ENCODE measurements at places on chromosomes 12 and 14. TPM values are rescaled to one million over a fixed set of nuclear protein-coding genes. Genes with fewer than 3 reads are reported as not detected.

P2RX2 gene
- total RNA-seq, result not detected

RHOJ gene
- 11.2 TPM for total RNA-seq

TAS2R9 gene
- total RNA-seq, result not detected

MIP gene
- total RNA-seq, result not detected

COL2A1 gene
- not detected for total RNA-seq

MOK gene
- total RNA-seq, result 10.1 TPM
